ENCODE measurements at places on chromosomes 6 and 20. TPM values are rescaled to one million over a fixed set of nuclear protein-coding genes. Genes with fewer than 3 reads are reported as not detected.

SMAP1 gene
- total RNA-seq = 34.3 TPM

SIRPD gene
- not detected for total RNA-seq

ZNF334 gene
- 1.2 TPM for total RNA-seq

FGD2 gene
- 6.9 TPM for total RNA-seq

ANGPT4 gene
- not detected for total RNA-seq

C6orf58 gene
- not detected for total RNA-seq

ANKRD66 gene
- total RNA-seq = not detected

DNA sequence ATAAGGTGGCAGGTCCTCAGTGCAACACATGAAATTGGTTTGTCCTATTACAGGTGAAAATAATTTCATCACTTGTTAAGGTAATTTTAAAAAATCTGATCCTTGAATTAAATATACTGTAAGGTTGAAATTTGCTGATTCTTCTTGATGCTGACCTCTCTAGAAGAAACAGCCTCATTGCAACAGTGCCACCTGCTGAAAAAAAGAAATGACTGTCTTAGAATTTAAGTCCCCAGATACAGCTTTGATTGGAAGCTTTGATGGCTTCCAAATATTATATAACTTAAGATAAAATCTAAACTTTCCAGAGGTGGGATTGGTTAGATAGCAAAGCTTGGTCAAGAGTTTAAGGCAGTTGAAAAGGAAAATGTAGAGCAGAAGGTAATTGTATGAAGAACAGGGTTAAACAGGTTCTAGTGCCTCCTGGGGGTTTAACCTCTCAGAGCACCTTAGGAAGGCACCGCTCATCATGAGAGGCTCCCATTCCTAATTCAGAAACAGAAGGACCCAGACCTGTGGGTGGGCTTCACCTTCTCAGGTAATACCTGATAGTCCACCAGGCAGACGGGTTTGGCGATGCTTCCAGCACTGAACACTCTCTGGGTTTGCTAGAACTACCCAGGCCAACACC, 401.0 kb downstream of the PAX1 start:
- DNase-seq = no peak

GRCh38 chr6:119201480-119201879, 123.0 kb upstream of the FAM184A start:
- DNase-seq = no peak

DNA sequence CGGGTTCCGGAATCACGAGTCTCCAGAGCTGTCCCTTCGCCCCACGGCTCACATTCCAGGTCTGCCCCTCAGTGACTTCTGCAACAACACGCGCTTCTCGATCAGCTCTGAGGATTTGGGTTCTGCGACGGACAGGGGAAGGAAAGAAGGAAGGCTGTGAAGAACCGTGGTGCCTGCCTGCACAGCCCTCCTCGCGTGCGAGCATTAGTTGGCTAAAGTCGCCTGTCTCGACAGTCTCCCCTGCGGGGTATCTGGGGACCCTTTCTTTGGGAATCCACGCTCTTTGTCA, 23.1 kb downstream of the VPS52 start:
- no peak for DNase-seq

DNA sequence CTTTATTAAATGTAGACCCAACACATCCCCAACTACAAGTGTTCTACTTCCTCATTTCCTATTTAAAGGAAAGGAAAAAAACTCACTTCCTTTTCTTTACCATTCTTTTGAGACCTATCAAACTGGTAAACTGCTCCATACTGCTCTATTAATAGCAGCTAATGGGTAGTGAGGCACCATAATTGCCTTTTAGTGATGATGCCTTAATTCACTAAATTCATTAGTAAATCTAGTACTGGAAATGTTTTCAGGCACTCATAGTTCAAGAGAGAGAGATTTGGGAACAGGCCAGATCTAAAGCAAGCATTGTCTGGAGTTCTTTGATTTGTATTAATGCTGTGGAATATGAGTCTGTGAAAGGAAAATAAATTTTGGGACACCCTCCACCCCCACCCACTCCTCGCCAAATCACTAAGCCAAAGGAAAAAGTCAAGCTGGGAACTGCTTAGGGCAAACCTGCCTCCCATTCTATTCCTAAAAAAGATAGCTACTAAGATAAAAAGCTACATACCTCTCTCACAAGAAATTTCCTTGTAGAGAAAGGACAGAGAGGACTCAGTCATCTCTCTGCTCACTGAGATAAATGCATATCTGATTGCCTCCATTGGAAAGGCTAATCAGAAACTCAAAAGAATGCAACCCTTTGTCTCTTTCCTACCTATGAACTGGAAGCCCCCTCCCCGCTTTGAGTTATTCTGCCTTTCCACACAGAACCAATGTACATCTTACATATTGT, 13.6 kb upstream of the IBTK start:
- no peak for DNase-seq

DNA sequence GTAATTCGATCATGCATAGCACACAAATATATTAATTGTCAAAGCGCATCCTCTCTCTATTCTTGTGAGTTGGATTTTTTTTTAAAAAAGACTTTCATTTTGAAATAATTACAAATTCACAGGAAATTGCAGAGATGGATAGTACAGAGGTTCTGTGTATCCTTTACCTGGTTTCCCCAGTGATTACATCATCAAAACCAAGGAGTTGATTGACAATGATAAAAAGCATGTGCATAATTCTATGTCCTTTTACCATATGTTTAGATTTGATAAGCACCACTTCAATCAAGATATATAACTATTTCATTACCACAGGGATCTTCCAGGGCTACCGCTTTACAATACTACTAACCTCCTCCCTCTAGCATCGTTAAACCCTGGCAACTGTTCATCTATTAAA, 40.2 kb downstream of the CCN2 start:
- DNase-seq = no peak

- DNase-seq = peak; percentile 42
These were observed 13.9 kb upstream of the IPCEF1 start for GRCh38 chr6:154370545-154370944.

GRCh38 chr6:15434823-15435380, 189.0 kb downstream of the JARID2 start:
- no peak for DNase-seq

DNA sequence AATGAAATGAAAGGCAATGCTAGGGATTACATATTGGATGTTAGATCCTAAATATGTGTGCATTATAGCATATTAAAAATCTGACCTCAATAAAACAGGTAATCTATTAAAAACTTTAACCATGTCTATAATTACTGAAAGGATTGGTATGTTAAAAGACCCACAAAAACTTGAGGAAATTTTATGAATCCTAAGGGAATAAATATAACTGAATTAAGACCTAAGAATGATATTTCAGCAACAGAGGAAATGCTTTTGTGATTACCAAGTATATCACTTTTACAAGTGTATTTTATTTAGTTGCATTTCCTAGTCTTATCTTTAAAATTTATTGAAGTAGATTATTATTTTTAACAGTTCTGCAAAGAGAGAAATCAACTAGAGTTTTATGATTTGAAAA, 571.5 kb downstream of the HDGFL1 start:
- DNase-seq = no peak

- no peak for DNase-seq
These were observed 47.6 kb upstream of the SIM1 start for GRCh38 chr6:100512203-100512862.

DNA sequence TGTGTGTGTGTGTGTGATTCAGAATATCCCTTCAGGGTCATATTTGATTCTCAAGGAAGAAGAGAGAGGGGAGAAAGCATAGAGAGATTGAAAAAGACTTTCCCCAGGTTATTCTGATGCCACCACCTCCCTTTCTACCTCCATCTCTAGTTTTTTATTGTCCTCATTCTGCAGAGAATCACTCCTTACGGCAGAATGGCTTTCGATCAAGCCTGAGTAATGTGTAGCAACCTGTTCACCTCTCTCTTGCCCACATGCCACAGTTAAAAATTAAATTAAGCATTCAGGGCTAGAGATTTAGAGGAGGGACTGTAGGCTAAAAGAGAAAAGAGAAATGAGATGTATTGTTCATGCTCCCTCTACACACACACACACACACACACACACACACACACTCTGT, 18.1 kb downstream of the KLHL32 start:
- DNase-seq = no peak

- DNase-seq = no peak
These were observed 116.6 kb downstream of the QRSL1 start for GRCh38 chr6:106745824-106746582.

GRCh38 chr6:25301362-25301761, 22.2 kb downstream of the CARMIL1 start:
- DNase-seq = no peak
